ENCODE measurements at places on chromosomes 3 and 15.
A peak's percentile ranks its signal among the peaks of the same experiment; 100 is the strongest.

DNA sequence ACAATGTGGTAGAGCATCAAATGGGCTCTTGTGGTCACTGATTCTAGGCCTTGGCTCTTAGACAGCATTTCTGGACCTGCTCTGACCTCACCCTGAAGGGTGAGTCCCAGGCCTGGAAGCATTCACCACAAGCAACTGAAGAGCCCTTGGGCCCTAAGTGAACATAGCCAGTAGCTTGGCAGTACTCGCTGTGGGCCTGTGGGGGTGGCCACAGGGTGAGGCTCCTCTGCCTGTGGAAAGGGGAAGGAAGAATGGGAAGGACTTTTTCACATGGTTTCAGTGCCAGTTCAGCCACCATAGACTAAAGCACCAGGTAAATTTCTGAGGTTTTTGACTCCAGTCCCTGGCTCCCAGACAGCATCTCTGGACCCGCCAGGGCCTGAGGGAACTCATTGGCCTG is 5.1 kb upstream of the ZSCAN2 start:
- peak; percentile 22 for DNase-seq

DNA sequence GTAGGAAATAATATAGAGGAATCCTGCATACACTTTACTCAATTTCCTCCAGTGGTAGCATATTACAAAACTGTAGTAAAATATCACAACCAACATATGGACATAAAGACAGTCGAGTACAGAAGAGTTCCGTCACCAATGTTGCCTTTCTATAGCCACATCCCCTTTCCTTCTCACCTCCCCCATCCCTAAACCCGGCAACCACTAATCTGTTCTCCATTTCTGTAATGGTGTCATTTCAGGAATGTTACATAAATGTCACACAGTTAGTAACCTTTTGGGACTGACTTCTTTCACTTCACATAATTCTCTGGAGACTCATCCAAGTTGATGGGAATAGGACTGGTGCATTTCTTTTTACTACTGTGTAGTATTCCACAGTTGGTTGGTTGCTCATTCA is 41.4 kb upstream of the ATG7 start:
- no peak for DNase-seq

DNA sequence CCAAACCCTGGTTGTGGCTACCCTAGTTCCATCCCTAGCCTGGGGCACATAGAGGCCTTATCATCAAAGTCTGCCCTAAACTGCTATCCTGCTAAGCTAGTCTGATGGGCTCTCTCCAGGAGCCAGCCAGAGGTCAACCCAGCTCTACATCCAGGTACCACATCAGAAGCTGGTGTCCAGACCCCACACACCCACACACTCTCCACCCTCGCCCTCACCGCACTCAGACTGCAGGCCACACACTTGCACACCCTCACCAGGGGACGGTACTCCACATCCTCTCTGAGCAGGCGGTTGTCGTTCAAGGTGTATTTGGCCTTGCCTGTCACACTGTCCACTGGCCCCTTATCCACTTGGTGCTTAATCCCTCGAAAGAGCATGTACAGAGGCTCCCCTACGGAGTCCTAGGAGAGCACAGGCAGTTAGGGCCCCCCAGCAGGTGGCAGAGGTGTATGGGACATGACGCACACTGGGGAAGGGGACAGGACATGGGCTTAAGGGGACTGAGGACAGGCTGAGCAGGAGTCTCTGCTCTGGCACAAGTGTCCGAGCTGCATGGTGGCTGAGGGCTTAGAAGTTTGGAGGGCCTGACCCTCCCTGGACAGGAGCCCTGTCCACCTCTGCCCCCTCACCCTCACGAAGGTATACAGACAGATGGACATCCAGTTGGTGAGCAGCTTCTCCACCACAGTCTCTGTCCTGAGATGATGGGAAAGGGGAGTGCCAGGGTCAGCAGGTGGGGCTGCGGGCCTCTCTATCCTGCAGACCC is 18.1 kb downstream of the PLXNB1 start:
- no peak for DNase-seq

GRCh38 chr15:65373163-65373651 is 4.6 kb downstream of the IGDCC3 start:
- no peak for DNase-seq

DNA sequence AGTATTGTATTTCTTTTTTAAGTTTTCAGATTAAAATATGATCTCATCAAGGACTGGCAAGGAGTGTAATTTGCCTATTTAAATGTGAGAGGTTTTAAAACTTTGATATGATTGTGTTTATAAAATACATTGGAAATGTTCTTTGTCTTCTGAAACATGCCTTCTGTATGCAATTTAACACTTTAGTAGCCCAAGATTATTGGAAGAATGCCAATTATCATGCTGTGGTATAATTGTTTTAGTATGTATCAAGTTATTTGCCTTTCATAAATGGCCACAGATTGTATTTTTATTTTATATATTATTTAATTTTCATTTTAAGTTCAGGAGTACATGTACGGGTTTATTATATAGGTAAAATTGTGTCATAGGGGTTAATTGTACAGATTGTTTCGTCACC is 31.7 kb downstream of the ECT2 start:
- DNase-seq, result no peak

DNA sequence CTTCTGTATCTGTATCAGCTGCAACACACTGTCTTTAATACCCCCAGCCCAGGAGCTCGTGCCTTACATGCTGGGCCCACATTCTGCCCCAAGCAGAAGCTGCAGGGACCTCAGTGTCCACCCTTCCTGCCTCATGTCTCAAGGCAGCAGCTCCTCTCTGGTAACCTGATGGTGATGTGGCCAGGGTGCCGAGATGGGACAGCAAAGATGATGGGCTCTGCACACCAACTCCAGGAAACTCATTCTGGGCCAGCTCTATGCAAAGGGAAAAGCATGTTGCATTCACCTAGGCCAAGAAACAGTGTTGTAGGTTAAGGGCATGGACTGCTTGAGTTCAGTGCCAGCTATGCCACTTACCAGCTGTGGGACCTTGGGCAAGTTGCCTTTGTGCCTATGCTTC is 79.5 kb upstream of the PRR23C start:
- no peak for DNase-seq

DNA sequence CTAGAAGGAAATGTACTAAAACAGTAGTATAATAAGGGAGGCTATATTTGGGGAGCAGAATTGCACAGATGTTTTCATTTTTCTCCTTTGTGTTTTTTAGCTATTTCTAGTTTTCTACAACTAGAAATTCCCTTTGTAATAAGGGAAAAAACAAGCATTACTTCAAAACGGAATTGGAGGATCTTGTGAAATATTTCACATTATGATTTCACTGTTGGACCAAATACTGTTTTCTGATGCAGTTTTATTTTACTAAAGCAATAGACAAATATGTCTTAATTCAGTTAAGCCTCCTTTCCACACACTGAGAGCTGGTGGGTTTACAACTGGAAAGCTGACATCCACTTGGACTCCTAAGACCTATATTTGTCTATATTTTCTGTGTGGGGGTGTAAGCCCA is 7.3 kb downstream of the CCR1 start:
- DNase-seq, result no peak

All from Kasumi-1 (cell line).